H9 (cell line): ENCODE measurements at places on chromosomes 16 and 17. TPM values are rescaled to one million over a fixed set of nuclear protein-coding genes. Genes with fewer than 3 reads are reported as not detected.

CDH3 gene
- 92.9 and 97.2 TPM in 2 replicates for total RNA-seq

CCL13 gene
- not detected in 2 replicates for total RNA-seq

KLHL10 gene
- total RNA-seq, result 0.22 and 0.46 TPM in 2 replicates

CNTNAP4 gene
- total RNA-seq, result not detected in 2 replicates

PPY gene
- 0.59 TPM in 1 of 2 replicates, not detected in the other for total RNA-seq

HBQ1 gene
- total RNA-seq, result 3.5 and 4.4 TPM in 2 replicates

ACSM3 gene
- 3.1 and 4.0 TPM in 2 replicates for total RNA-seq

NDE1 gene
- 45.9 and 49.6 TPM in 2 replicates for total RNA-seq

LYRM1 gene
- total RNA-seq, result 9.6 and 10.6 TPM in 2 replicates

FOXN1 gene
- not detected in 2 replicates for total RNA-seq
